Spinal cord (tissue), 10 donors: ENCODE measurements at places on chromosomes 12 and 14. TPM values are rescaled to one million over a fixed set of nuclear protein-coding genes. Genes with fewer than 3 reads are reported as not detected.

- no peaks in the 10 kb centered on the region for H3K4me1 ChIP-seq
- H3K4me3 ChIP-seq: no peak overlapping the region
- H3K36me3 ChIP-seq: no peaks in the 10 kb centered on the region
- no peak for DNase-seq
- H3K27me3 ChIP-seq: no peaks in the 10 kb centered on the region
Measured at GRCh38 chr12:92938018-92938417, 8.9 kb upstream of the EEA1 start.

- H3K4me3 ChIP-seq: no peak overlapping the region
- no peaks in the 10 kb centered on the region for H3K27me3 ChIP-seq
- H3K4me1 ChIP-seq: no peaks in the 10 kb centered on the region
- H3K27ac ChIP-seq: no peak overlapping the region
Measured at GRCh38 chr12:43095669-43096280, 456.2 kb downstream of the ADAMTS20 start.

GRCh38 chr14:64508215-64508776 lies 3.7 kb downstream of the ZBTB1 start:
- no peaks in the 10 kb centered on the region for H3K27me3 ChIP-seq
- peaks cover under 1% of the 10 kb centered on the region for H3K36me3 ChIP-seq
- H3K4me3 ChIP-seq: no peak overlapping the region
- no peak for DNase-seq
- H3K4me1 ChIP-seq: peaks cover 5% of the 10 kb centered on the region

Gene DIO2
- total RNA-seq: 3.3 TPM

DNA sequence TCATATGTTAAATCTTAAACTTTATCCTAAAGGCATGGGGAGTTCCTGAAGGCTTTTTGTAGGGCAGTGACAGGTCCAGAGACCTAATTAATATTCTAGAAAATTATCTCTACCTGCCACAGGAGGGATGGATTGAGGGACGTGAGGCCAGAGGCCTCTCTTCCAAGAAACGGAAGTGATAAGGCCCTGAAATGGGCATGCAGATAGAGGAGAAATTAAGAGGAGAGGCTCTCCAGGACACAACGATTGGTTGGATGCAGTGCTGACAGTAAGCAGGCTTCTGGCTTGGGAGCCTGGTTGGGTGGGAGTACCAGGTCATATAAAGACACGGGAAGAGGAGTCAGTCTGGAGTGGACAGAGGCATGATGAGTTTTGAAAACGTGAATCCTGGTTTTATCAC lies 3.1 kb upstream of the BORCS5 start:
- H3K27ac ChIP-seq: no peak overlapping the region
- H3K36me3 ChIP-seq: no peaks in the 10 kb centered on the region
- peaks cover 9% of the 10 kb centered on the region for H3K4me1 ChIP-seq
- no peak for DNase-seq
- H3K4me3 ChIP-seq: no peak overlapping the region

Gene KRT6C
- total RNA-seq: not detected

GRCh38 chr12:68536885-68537485 lies 73.7 kb upstream of the RAP1B start:
- no peak overlapping the region for H3K4me3 ChIP-seq
- no peak for DNase-seq
- no peaks in the 10 kb centered on the region for H3K4me1 ChIP-seq
- no peaks in the 10 kb centered on the region for H3K27me3 ChIP-seq
- H3K27ac ChIP-seq: no peak overlapping the region

Gene TRIM9
- 52.9 TPM for total RNA-seq

Gene KSR2
- 10.0 TPM for total RNA-seq

Gene ASIC1
- 14.3 TPM for total RNA-seq

- no peak for DNase-seq
- H3K27ac ChIP-seq: no peak overlapping the region
- H3K27me3 ChIP-seq: no peaks in the 10 kb centered on the region
- H3K4me1 ChIP-seq: peaks cover 3% of the 10 kb centered on the region
Measured at GRCh38 chr12:9406564-9407424, 198.6 kb upstream of the PZP start.

DNA sequence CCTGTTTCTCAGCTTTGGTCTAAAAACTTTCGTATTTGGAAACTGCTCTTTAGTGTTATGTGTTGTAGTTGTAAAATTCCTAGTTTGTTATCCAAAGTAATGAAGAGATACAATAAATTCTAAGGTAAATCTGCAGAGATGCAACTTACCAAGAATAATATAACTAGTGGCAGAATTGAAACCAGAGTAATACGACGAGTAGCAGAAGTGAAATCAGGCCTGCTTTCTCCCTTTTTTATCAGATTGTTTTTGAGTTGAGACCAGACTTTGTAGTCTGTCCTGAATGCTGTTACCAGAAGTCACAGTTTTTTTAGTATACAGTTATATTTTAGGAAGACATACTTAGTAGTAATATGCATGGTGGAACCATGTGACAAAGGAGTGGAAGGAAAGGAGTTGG lies 12.5 kb downstream of the PAPOLA start:
- no peak for DNase-seq
- H3K4me1 ChIP-seq: no peaks in the 10 kb centered on the region
- H3K4me3 ChIP-seq: no peak overlapping the region
- H3K27ac ChIP-seq: no peak overlapping the region
- H3K36me3 ChIP-seq: no peaks in the 10 kb centered on the region
- no peaks in the 10 kb centered on the region for H3K27me3 ChIP-seq

DNA sequence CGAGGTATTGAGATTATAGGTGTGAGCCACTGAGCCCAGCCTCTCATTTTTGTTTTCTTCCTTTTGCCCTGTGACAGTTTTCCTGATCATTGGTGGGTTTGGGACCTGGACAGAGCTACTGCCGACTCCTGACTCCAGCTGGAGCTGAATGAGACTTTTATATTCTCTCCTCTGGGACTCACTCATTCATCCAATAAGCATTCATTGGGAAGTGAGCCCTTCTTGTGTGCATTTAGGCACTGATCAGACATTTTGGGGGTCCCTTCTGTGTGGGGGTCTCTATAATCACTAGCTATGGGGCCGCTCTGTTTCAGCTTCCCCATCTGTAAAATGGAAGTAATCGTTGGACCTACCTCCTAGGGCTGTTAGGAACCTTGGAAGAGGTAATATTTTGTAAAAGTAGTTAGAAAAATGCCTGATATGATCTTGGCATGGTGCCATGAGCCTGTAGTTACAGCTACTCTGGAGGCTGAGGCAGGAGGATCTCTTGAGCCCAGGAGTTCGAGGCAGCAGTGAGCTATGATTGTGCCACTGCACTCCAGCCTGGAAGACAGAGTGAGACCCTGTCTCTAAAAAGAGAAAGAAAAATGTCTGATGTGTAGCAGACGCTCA lies 7.2 kb downstream of the SH2B3 start:
- peaks cover 56% of the 10 kb centered on the region for H3K4me1 ChIP-seq
- H3K27me3 ChIP-seq: no peaks in the 10 kb centered on the region
- DNase-seq: no peak
- H3K4me3 ChIP-seq: no peak overlapping the region

Gene OTX2
- total RNA-seq: 35.0 TPM

DNA sequence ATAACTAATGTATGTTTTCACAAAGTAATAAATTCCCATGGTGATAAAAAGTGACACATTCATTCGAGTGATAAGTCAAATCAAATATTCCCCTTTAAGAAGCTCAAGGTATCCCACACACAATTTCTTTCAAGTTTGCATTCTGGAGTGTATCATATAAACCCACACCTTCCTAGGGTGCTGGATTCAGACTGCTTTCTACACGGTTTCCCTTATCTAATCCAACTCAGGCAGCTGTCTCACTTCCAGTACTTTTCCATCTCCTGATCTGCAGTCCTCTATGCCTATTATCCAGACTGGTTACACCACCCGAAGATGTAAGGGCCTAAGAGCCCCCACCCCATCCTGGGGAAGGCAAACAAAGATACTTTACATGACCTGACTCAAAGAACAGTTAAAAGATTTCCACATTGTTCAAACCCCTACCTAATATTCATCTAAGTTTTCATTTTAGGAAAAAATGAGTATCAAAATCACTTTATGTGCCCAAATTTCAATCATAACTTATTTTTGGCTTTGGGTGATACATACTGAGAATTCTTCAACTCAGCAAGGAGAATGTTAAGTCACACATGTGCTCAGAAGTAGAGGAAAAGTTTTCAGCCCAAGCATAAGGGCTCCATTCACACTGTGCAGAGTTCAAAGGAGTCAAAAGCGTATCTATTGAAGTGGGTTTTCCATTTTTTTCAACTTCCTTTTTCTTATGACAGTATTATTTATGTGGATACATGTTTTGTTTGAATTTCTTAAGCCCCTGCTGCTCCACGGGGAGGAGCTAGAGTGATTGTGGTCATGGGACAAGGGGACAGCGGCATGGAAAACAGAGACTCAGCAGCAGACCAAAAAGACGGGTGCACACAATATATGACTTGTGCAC lies 41.8 kb downstream of the CORO1C start:
- no peaks in the 10 kb centered on the region for H3K27me3 ChIP-seq

Gene KRT85
- total RNA-seq: not detected

- no peaks in the 10 kb centered on the region for H3K27me3 ChIP-seq
- no peak overlapping the region for H3K4me3 ChIP-seq
- no peak overlapping the region for H3K27ac ChIP-seq
- DNase-seq: no peak
- H3K36me3 ChIP-seq: peaks cover 3% of the 10 kb centered on the region
Measured at GRCh38 chr12:106867651-106868050, 88.1 kb upstream of the TMEM263 start.

GRCh38 chr12:29023436-29024076 lies 125.5 kb upstream of the FAR2 start:
- no peak for DNase-seq
- no peak overlapping the region for H3K27ac ChIP-seq
- no peaks in the 10 kb centered on the region for H3K4me1 ChIP-seq

GRCh38 chr14:84253326-84253725 lies 1276.6 kb upstream of the FLRT2 start:
- no peaks in the 10 kb centered on the region for H3K27me3 ChIP-seq
- no peak overlapping the region for H3K27ac ChIP-seq
- no peak for DNase-seq
- no peak overlapping the region for H3K4me3 ChIP-seq
- no peaks in the 10 kb centered on the region for H3K36me3 ChIP-seq

DNA sequence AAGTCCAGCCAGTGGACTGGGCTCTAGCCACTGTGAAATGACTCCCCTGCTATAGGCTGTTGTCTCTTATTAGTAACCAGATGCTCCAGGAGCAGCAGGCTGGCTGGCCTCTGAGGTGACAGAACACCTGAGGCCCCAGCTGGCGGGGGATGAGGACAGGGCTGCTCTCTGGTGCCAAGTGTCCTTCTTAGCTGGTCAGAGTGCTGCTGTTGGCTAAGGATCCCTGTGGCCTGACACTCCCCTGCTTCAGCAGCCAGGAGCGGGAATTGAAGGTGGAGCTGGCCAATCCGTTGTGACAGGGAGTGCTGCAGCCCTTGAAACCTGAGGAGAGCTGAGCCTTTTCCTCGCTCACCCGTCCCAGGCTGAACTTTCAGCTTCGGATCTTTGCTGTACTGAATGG lies 30.7 kb downstream of the TMEM229B start:
- H3K36me3 ChIP-seq: no peaks in the 10 kb centered on the region
- no peak overlapping the region for H3K4me3 ChIP-seq
- peaks cover 8% of the 10 kb centered on the region for H3K4me1 ChIP-seq
- no peak for DNase-seq
- no peaks in the 10 kb centered on the region for H3K27me3 ChIP-seq
- no peak overlapping the region for H3K27ac ChIP-seq

DNA sequence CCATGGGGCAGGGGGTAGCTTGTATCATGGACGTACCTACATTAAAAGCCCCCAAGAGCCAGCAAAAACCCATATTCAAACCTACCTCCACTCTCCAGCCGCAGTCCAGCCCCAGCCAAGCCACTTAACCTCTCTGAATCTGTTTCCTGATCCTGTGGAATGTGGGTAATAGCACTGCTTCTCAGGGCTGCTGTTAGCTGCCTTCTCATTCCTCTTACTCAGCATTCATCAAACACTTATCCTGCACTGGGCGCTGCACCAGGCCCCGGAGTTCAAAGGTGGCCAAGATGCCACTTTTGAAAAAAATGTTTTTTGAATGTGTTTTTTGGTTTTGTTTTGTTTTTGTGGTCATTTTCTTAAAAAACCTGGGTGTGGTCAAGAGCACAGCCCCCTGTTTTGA lies 237.4 kb downstream of the CHST11 start:
- no peak for DNase-seq
- H3K4me1 ChIP-seq: peaks cover 15% of the 10 kb centered on the region
- no peaks in the 10 kb centered on the region for H3K27me3 ChIP-seq
- H3K36me3 ChIP-seq: no peaks in the 10 kb centered on the region
- no peak overlapping the region for H3K4me3 ChIP-seq

GRCh38 chr14:26389646-26390508 lies 208.0 kb downstream of the NOVA1 start:
- H3K4me3 ChIP-seq: no peak overlapping the region
- peaks cover 5% of the 10 kb centered on the region for H3K4me1 ChIP-seq
- H3K27me3 ChIP-seq: no peaks in the 10 kb centered on the region
- no peaks in the 10 kb centered on the region for H3K36me3 ChIP-seq

- H3K36me3 ChIP-seq: no peaks in the 10 kb centered on the region
- H3K27me3 ChIP-seq: peaks cover 2% of the 10 kb centered on the region
- H3K4me3 ChIP-seq: no peak overlapping the region
- H3K4me1 ChIP-seq: peaks cover 3% of the 10 kb centered on the region
- DNase-seq: no peak
Measured at GRCh38 chr12:105522166-105522825, 191.8 kb downstream of the C12orf75 start.

DNA sequence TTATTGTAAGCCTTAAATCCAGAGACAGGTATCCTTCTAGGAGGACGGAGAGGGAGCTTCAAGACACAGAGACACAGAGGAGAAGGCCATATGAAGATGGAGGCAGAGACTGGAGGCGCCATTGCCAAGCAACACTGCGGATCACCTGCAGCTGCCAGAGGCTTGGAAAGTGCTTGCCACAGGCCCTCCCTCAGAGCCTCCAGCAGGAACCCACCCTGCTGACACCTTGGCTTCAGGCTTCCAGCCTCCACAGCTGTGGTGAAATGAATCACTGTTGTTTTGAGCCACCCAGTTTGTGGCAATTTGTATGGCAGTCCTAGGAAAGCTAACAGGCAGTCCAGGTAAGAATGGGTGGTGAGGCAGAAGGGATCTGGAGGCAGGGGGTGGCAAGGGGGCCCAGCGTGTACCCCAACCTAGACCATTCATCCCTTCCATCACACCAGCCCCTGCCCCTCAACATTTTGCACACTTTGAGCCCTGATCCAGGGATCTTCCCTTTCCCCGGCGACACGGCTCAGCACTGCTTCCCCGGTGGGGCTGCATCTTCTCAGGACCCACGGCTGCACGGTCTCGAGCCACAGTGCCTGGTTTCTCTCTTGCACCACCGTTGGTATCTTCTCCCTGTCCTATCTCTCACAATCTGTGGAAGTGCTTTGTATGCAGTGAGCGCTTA lies 22.3 kb upstream of the BCDIN3D start:
- no peak overlapping the region for H3K27ac ChIP-seq
- no peak for DNase-seq
- no peak overlapping the region for H3K4me3 ChIP-seq
- peaks cover 12% of the 10 kb centered on the region for H3K36me3 ChIP-seq
- no peaks in the 10 kb centered on the region for H3K27me3 ChIP-seq

Gene PIK3C2G
- 0.22 TPM for total RNA-seq
